ENCODE measurements at places on chromosomes 7 and 10.
A peak's percentile ranks its signal among the peaks of the same experiment; 100 is the strongest.

DNA sequence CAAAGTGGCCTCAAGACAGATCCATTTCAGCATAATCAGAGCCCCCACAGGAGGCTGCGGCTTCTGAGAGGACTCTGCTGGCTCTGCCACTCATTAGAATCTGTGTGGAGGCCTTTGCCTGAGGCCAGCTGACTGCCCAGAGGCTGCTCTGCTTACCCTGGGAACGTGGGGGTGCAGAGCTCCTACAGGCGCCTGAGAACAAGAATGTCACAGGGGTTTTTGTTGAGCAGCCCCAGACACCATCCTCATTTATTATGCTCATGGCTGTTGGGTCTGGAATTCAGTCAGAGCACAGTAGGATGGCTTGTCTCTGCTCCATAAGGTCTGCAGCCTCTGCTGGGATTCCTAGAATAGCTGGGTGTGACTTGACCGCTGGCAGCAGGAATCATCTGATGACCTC, 101.8 kb upstream of the GDF10 start:
- no peak for DNase-seq

GRCh38 chr10:112807013-112807412, 143.0 kb upstream of the TCF7L2 start:
- no peak for DNase-seq

DNA sequence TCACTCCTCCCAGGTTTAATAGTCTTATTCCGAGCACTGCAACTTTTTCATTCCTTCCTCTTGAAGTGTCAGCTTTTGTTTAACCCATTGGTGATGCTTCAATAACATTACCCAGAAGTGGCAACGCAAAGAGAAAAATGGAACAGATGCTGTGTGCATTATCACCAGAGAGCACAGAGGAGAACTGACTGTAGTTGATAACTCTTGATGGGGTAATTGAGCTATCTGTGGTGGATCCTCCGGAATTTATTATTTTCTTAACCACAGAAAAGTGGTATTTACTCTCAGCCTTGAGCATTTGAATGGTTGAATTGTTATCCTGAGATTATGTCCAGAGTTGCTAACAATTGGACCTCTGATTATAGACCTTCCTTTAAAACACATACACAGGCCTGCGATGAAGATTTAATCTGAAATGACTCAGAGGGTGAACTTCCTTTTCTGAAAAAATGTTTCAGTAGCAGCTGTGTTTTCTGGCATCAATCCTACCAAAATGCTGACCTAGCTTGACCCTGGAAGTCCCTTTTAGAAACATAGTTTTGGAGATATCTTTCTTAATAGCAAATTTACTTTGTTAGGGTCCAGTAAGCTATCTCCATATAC, 1584.4 kb upstream of the LRRTM3 start:
- peak; percentile 48 for DNase-seq

DNA sequence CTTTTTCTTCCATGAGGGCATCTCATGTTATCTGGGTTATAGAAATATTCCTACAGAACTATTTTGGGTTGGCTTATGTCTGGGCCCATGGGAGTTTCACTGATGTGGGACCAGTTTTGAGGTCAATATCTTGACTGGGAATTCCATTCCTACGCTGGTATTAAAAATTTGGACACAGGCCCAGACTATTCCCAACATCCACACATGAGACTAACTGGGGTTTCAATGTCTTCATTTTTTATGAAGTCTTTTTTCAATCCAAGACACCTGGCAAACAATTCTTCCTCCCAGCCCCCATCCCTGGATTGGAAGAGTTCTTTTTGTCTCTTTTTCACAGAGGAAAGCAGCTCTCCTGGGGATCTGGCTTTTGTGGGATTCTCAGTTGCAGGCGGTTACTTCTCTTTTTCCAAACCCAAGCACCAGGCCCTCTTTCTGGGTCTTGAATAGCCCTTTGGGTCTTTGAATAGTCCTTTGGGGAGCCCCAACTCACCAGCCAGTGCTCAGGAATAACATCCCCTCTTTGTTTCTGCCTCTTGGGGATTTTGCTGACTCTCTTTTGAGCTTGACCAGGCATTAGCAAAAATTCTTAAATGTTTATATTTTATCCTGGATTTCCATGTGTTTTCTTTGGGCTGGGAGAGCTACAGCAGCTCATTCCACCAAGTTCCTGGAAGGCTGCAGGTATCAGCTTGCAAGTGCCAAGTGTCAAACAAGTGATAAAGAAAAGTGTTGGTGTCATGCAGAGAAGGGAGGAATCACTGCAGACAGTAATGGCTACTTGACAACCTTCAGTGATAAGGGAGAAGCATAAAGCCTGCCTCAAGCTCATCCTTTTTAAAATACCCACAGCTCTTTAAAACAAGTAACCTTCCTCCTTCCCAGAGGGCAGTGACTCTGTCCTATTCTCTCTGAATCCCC, 234.3 kb downstream of the ADAM12 start:
- DNase-seq: peak; percentile 91

DNA sequence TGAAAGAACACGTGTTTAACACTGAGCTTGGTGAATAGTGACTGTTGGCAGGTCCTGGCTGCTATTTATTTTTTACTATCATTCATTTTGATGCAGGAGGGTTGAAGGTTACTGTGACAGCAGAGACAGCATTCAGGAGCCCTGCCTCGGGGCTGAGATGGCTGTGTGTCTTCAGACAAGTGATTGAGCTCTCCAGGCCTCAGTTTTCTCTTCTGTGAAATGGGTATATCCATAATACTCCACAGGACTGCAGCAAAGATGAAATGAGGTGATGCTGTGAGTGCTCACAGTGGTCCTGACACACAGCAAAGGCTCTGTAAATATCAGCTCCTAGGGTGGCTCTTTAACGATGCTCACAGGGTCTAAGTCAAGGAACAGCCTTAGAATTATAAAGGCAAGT, 295.2 kb downstream of the GFRA1 start:
- no peak for DNase-seq

DNA sequence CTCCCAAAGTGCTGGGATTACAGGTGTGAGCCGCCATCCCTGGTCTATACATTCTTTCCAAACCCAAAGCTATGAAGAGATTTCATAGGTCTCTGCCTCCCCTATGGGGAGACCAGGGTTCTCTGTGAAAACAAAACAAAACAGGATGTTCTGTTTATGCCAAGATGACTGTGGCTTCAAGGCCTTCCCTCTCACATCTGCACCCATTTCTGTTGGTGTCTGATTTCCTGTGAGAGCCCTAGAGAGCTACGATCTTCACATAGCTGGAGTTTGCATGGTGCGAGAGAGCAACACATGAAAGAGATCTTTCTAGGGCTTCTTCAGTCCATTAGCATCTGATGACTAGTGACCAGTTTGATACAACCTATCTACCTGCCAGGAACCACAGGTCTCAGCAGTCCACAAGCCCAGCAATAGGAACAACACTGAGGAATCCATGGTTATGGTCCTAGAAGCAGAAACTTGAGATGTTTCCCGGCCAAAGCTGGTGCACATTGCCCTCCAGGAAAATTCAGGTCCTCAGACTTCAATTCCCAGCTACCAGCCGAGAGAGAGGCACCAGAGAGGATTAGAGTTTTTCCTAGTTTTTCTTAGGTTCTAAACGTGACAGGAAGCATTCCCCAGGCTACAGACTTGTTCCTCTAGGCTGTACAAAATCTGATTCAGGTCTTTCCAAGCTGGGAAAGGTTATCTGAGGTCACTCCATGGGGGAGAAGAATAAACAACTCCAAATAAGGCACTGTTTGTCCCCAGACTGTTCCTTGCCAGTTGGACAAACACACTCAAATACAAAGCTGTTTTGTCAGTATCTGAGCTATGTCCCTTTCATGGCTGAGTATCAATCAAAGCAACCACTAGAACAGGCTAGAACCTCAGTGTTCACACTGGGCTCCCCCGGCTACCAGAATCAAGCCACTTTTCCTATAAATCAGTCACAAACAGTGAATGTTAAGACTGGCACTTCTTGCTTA, 259.7 kb downstream of the CALN1 start:
- DNase-seq: peak; percentile 3

DNA sequence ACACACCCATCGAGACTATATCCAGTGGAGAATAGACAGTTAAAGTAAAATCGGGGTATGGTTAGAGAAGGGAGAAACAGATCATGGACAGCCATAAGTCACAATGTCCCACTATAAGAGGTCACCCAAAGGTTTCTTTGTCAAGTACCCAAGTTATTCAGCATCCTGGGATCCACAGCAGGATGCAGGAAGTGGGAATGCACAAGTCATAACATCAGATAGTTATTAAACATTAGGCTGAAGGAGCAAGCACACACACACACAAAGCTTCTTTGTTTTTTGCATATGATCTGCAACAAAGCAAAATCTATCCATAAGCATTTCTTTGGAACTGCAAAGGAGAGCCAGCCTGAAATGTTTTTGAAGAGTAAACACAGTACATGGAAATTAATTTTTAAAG, 111.6 kb downstream of the NOC3L start:
- peak; percentile 7 for DNase-seq

GRCh38 chr7:84612981-84613681, 418.5 kb upstream of the SEMA3A start:
- DNase-seq: peak; percentile 30

- DNase-seq: no peak
Observed at GRCh38 chr7:114936471-114936870, 14.6 kb downstream of the MDFIC start.

DNA sequence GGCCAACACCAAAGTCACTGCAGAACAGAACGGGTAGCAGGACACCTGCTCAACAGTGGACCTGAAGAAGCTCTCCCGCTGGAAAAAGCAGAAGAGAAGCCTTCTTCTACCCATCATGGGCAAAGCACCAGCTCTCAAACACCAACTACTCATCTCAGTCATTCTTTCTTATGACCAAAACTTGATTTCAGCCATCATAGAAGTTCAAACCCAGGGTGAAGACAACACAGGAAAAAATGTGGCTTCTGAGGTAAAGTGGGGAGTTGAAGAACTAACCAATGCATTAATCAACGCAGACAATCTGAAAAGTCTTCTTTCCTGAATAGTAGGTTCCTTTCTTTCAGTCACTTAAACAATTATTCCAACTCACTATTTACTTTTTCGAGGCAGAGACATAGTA, 83.3 kb downstream of the ELMO1 start:
- no peak for DNase-seq

DNA sequence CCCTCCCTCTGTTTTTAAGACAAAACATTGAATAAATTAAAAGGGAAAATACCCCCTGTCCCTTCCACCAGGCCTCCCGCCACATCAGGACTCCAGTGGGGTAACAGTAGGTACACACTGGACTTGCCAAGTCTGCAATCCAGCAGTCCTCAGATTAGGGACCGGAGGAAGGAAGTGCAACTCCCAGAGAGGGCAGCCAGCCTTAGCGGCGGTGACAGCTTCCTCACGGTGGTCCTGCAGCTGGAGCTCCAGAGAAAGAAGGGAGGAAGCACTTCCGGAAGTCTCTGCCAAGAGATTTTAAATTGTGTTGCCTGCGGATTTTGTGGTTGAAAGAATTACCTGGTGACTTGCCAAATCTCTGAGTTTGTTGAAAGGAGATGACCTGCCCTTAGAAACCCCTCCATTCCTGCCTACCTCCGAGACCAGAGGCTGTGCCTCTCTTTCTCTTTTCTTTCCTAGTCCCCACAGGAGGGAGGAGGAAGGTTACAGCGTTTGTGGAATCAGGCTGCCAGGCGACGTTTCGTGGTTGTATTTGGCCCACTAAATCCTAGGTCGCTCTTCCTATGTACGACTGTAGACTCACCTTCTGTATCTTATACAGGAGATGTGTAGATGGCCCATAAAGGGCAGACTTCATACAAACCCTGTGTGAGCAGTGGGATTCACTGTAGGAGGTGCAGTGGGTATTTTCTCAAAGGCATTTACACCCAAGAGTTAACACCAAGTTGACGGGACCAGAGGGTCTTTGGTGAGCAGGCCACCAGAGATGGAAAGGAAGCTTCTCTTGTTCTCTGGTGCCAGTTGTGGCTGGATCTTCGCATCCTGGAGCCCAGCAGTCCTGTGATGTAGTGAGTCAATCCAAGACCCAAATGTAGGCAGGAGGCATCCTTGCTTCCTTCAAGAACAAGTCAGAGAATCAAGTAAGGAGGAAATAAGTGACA, 77.9 kb downstream of the INSIG1 start:
- peak; percentile 8 for DNase-seq

GRCh38 chr10:128144547-128144946, 18.3 kb upstream of the MKI67 start:
- DNase-seq: no peak

- no peak for DNase-seq
Observed at GRCh38 chr10:105266966-105267539, 626.0 kb downstream of the SORCS3 start.

DNA sequence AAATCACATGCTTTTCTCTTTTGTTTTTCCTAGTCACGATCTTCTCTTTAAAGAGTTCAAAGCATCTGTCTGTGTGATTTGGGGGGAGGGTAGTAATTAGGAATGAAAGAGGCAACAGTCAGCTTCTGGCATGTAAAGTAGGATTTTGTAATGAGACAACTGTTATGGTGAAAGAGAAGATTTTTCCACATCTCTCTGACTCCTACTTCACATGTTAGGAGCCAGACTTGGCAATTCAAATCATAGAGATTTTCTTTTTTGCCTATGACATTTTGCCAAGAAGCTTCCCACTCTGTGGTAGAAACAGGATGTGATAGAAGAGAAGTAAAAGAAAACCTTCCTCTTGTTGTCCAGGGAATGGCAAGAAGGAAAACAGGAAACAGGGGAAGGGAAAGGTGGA, 38.3 kb upstream of the KLHL7 start:
- DNase-seq: peak; percentile 38

GRCh38 chr10:103276896-103277712, at the start of gene INA:
Gene INA, plus strand, starts transcription at chr10:103277138. Its CDS starts 74 bp downstream, at chr10:103277212.
- peak; percentile 56 for DNase-seq

GRCh38 chr7:93913197-93913596, 6.8 kb downstream of the GNGT1 start:
- no peak for DNase-seq

DNA sequence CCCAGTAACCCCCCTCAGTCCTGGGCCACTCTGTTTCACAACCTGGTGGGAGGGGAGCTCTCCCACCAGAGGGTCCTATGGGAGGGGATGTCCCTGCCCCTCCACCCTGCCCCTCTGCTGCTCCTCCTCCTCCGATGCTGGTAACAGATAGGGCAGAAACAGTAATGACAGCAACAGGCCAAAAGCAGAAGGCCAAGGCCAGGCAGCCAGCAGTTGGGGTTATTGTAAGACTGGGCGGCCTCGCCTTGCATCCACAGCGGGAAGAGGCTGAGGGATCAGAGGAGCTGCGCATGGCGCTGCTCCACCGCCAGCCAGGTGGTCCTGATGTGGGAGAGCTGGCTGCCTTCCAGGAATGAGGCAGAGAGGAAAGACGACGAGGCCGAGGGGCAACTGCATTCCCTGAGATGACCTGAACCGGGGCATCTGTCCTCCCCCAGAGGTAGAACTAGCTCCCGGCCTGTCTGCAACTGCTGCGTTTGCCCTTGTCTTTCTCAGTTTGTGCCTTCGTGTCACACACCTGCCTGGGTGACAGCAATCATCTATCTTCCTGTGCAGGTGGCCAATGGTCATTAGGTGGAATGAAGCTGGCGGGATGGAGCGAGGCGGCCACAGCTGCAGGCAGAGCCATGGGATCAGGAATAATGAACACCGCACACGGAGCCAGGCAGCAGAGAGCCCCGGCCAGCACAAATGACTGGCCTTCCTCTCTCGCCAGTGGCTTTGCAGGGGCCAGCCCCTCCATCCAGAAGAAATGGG, 54.0 kb upstream of the CACUL1 start:
- no peak for DNase-seq

All from fibroblast of skin of scalp (primary cell).